NCI-H82 (cell line): ENCODE measurements at places on chromosomes 3 and 15.
A peak's percentile ranks its signal among the peaks of the same experiment; 100 is the strongest.

DNA sequence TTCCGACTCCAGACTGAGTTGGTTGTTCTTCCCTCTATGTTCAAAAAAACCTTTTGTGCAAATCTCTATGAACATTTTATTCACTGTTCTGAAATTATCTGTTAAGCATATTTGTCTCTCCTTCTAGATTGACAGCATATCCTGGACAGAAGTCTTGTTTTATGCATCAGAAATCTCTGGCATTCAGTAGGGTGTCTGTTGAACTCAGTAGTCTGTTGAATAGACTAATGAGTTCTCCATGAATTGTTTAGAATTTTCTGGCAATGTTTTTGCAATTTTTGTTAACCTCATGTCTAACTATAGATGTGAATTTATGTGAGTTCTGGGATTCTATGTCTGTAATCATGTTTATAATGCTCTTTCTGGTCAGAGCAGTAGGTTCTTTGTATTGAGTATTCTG, 222.5 kb upstream of the KCNMB2 start:
- no peak for DNase-seq

- no peak for DNase-seq
Observed at GRCh38 chr3:14377838-14378169, 24.6 kb upstream of the SLC6A6 start.

- DNase-seq, result no peak
Observed at GRCh38 chr3:72593881-72594397, 254.3 kb downstream of the SHQ1 start.

DNA sequence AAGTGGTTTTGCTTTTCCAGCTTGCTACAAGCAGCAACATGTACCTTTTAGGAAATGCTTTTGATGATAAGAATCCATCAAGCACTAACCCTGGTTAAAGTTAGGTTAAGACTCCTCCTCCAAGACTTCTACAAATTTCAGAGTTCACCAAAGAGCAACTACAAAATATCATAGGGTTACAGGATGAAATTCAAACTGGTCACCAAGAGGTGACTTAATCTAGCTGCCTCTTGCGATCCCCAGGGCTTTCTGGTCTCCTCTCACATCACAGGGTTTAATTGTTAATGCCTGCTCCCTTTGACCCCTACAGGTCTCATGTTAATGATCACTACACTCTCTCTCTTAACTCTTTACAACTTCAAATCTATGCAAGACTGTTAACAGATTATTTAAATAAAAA, 66.5 kb downstream of the DPH6 start:
- peak; percentile 6 for DNase-seq

- DNase-seq, result no peak
Observed at GRCh38 chr3:125382298-125382697, 7.2 kb upstream of the ZNF148 start.

GRCh38 chr3:61077551-61077950, 173.7 kb downstream of the FHIT start:
- no peak for DNase-seq

DNA sequence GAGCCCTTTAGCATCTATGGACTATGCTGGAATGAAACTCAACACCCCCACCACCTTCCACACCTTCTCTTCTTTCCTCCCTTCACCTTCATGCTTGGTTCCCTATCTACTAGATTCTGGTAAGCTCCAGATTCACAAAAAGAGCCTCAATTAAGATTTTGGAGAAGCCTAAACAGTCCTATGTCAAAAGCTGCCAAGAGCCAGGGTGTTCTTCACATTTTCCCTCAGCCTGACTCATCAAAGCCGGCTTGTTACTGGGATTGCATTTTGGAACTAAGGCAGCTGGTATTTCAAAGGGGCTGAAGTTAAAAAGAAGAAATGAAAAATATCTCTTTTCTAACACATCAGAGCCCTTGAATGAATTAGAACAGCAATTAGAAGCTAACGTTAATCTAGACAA, 247.7 kb downstream of the MYRIP start:
- no peak for DNase-seq

GRCh38 chr3:81393251-81393650, 368.2 kb downstream of the GBE1 start:
- no peak for DNase-seq

- no peak for DNase-seq
Observed at GRCh38 chr15:69590932-69591524, 138.4 kb downstream of the RPLP1 start.
